Right ventricle myocardium inferior (tissue), 1 donor: ENCODE measurements at places on chromosomes 2 and 18. TPM values are rescaled to one million over a fixed set of nuclear protein-coding genes. Genes with fewer than 3 reads are reported as not detected.

DNA sequence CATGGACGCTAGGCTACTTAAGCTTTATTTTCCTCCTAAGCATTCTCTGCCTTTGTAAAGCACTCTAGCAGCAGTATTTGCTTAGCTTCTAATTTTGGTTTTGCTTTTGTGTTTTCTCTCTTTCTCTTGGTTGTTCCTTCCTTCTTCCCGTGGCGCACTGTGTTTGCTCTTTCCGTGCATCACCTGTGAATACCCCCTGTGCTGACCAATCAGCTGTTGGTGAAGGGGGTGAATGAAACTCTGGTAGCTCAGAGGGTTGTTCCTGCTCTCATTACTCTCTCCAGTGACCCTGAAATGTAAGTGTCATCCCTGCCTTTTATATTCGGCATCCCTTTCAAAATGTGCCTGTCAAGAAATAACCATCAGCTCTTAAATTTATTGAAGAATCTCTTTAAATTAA, 45.5 kb upstream of the TNFRSF11A start:
- DNase-seq = no peak

VRK2 gene
- total RNA-seq = 29.4 TPM

GRCh38 chr2:66432801-66433694, 1.9 kb upstream of the MEIS1 start:
- peak; percentile 90 for DNase-seq

GRCh38 chr2:239144713-239144999, 256.2 kb downstream of the HDAC4 start:
- DNase-seq = no peak

DNA sequence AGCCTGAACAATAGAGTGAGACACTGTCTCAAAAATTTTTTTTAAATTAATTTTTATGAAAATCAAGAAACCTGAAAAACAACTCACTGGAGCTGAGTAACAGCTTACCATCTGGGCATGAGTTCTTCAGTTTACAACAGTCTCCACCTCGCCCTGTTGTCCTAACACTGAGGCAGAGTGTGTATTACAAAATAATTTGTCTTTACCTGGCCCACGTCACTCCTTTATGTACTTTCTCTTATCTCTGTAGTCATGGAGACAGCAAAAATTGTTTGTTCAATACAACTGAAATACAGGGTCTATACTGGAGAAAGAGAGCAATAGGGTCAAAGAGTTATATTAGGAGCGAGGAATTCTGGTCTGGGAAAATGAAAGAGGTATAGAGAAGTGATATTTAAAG, 48.1 kb downstream of the CYTIP start:
- DNase-seq = no peak

DNA sequence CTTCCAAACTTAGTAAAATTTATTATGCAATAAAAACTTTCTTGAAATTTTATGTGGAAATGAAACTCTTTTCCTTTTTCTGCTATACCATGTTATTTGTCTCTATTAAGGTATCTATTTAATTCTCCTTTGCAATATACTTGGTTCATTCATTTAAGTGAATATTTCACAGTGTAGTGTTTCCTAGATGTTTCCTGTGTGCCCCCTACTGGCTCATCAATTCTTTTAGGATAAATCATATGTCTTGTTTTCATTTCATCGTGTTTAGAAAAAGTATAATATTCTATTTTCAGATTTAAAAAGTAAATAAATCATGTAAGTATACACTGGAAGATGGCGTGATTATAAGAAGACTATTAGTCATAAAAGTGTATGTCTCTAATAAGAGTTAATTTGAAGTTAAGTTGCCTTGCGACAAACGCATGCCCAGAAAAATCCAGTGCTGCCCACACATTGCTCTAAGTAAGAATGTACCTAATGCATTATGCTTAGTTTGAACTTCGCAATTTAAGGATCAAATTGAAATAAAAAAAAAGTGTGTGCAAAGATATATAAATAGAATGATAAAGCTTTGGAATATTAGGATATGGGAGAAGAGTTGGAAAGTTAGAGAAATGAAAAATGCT, 525.4 kb downstream of the KCNJ3 start:
- no peak for DNase-seq

IL36A gene
- not detected for total RNA-seq

- DNase-seq = no peak
Observed at GRCh38 chr2:134555411-134555810, 163.4 kb downstream of the TMEM163 start.

- no peak for DNase-seq
Observed at GRCh38 chr18:70720607-70721006, 431.8 kb downstream of the SOCS6 start.

DSC3 gene
- total RNA-seq = 0.08 TPM

- no peak for DNase-seq
Observed at GRCh38 chr18:12820506-12820905, 63.5 kb downstream of the PTPN2 start.

C2orf66 gene
- total RNA-seq = not detected

DNA sequence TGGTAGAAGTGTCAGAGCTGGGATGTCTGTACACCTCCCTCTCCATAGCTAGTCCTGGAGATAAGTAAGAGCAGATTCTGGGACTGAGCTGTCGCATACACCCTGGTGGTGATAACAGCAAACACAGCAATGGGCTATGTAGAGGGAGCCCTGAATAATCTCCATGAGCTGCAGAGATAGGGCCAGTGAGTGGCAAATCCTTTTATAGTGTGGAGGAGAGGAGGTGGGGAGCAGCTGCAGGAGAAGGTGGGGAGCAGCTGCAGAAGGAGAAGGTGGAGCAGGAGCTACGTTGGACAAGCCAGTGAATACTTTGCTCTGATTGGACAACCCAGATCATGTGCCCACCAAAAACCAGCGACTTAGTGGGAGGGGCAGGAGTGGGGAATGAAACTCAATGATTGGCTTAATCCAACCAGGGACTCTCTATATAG, 85.5 kb downstream of the TMEM247 start:
- no peak for DNase-seq

- DNase-seq = no peak
Observed at GRCh38 chr2:20421336-20421987, 25.4 kb upstream of the RHOB start.

- no peak for DNase-seq
Observed at GRCh38 chr2:235917506-235917905, 250.7 kb downstream of the GBX2 start.

GRCh38 chr2:64210816-64211215, 66.6 kb upstream of the PELI1 start:
- no peak for DNase-seq

DNA sequence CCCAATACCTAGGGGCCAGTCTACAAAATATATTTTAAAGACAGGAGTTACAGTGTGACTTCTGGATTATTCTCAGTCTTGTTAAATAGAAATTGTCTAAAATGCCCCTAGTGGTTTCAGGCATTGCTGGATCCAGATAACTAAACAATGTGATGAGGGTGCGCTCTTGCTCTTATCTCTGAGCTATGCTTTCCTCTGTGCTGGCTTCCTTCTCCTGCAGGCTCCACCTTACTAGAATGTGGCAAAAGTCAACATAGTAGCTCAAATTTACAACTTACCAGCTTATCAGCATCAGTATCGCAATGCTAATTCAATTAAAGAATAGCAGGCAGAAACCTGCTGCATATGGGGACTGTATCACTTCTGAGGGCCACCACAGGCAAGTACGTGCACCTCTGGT, 61.3 kb upstream of the RNU4ATAC start:
- no peak for DNase-seq

DNA sequence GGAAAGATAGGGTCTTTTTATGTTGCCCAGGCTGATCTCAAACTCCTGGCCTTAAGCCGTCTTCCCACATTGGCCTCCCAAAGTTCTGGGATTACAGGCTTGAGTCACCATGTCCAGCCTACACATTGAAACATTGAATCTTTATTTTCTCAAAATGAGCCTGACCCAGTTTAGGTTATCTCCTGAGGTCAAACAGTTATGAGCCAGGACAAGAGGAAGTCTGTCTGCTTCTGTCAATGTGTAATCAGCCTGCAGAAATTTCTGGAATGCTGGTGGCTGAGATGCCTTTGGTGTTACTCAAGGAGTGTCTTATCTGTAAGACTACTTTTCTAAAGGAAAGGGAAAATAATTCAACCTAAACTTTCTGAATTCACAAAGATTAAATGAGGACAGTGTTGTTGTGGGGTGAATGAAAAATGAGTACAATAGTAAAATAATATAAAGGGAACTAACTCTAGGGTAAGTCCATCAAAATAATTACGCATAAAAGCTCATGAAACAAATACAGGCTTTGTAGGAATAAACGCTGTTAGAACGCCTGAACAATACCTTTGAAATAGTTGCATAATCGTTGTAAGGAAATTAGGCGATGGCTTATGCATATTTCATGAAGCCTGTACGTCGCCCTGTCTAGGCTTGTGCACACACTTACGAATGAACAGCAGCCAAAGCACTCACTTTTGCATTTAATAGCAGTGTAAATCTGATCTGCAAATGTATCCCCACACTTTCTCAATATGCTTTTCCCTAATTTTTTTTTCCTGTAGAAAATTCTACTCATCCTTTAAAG, 260.8 kb downstream of the RDH14 start:
- DNase-seq = no peak

- no peak for DNase-seq
Observed at GRCh38 chr2:138373993-138374408, 127.6 kb upstream of the SPOPL start.

REG3A gene
- not detected for total RNA-seq

- no peak for DNase-seq
Observed at GRCh38 chr2:40823478-40823877, 371.6 kb upstream of the SLC8A1 start.

GRCh38 chr2:200288670-200289429, 17.6 kb upstream of the SPATS2L start:
- no peak for DNase-seq

RAPGEF4 gene
- total RNA-seq = 9.0 TPM

ATP6V1B1 gene
- not detected for total RNA-seq

- no peak for DNase-seq
Observed at GRCh38 chr2:86087936-86088850, 17.5 kb downstream of the POLR1A start.

RAX gene
- total RNA-seq = not detected

GRCh38 chr18:73235491-73235890, 367.7 kb upstream of the NETO1 start:
- no peak for DNase-seq

GRCh38 chr2:70002241-70002899, 40.9 kb upstream of the ASPRV1 start:
- no peak for DNase-seq

GRCh38 chr18:58691256-58691655, 20.0 kb downstream of the MALT1 start:
- peak; percentile 56 for DNase-seq

HOXD13 gene
- not detected for total RNA-seq

DNA sequence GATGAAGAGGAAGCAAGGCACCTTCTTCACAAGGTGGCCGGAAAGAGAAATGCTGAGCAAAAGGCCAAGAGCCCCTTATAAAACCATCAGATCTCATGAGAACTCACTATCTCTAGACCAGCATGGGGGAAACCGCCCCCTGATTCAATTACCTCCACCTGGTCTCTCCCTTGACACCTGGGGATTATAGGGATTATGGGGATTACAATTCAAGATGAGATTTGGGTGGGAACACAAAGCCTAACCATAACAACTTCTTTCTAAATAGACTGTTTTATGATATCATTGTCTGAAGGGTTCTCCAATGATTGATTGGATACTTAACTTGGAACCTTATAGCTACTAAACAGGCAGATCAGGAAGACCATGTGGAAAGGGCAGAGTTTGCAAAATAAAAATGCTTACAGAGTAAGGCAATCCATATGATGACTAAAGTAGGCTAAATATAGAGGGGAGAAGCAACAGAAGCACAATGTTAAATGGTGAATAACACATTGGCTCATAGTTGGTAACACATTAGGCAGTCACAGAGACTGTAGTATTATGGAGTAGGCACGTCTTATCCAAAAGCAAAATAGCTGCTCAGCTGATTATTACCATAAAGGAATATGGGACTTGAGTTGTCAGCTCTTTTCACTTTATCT, 179.0 kb downstream of the BARD1 start:
- DNase-seq = no peak

MXD1 gene
- 4.6 TPM for total RNA-seq

SCN7A gene
- total RNA-seq = 35.4 TPM

GRCh38 chr18:43060020-43060419, 55.5 kb downstream of the RIT2 start:
- no peak for DNase-seq

GRCh38 chr18:63208676-63209075, 110.9 kb downstream of the BCL2 start:
- no peak for DNase-seq

- no peak for DNase-seq
Observed at GRCh38 chr2:190789074-190790004, 91.3 kb upstream of the GLS start.

RPRM gene
- total RNA-seq = not detected

AKAIN1 gene
- not detected for total RNA-seq

MTCL1 gene
- 7.0 TPM for total RNA-seq

DNA sequence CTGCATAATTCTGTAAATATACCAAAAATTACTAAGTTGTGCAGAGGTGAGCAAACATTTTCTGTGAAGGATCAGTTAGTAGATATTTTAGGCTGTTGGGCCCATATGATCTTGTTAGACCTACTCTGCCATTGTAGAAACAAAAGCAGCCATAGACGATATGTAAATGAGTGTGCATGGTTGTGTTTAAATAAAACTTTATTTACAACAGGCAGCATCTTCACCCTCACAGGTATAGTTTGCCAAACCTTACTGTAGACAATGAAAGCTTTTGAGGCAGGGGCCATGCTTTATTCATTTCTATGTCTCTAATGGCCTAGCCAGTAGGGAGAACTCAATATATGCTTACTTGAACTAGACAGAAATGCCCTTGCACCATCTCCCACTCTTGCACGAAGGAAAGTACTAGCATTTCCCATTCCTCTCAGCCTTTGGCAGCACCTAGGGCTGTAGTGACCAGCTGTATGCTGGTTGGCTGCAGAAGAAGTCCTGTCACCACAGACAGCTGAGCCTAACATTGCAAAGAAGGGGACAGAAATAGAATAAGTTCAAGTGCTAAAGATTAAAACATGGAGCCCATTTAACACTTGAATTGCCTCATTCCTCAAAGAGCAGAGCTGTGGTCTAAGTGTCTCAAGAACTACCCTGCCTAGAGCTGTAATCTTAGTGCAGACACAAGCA, 305.1 kb upstream of the MGAT5 start:
- no peak for DNase-seq

DNA sequence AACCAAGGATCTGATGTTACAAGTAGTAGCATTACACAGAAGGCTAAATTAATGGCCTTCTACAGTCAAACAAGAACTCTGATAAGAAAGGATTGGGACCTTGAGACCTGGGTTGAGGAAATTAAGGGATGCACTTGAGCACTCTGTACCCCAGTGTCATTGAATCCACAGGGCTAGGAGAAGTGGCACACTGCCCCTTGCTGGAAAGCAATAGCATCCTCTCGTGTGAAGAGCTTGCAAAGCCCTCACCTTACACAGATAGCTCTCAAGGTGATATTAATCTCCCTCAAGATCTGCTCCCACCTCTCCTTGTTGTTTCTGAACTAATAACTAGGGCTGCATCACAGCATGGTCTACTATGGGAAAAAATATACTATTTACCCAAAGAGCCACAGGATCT, 26.5 kb upstream of the CHST9 start:
- DNase-seq = no peak

- DNase-seq = no peak
Observed at GRCh38 chr2:36367895-36368353, 12.3 kb downstream of the CRIM1 start.

GRCh38 chr18:68991286-68991685, 193.4 kb downstream of the CCDC102B start:
- no peak for DNase-seq
